Stimulated activated CD4-positive, alpha-beta T cell treated with anti-CD3 and anti-CD28 coated beads, Interleukin-12 subunit alpha, Interleukin-12 subunit beta, amount 100 ng/mL, for 4 hours (primary cell): ENCODE measurements at places on chromosomes 12 and 14.

DNA sequence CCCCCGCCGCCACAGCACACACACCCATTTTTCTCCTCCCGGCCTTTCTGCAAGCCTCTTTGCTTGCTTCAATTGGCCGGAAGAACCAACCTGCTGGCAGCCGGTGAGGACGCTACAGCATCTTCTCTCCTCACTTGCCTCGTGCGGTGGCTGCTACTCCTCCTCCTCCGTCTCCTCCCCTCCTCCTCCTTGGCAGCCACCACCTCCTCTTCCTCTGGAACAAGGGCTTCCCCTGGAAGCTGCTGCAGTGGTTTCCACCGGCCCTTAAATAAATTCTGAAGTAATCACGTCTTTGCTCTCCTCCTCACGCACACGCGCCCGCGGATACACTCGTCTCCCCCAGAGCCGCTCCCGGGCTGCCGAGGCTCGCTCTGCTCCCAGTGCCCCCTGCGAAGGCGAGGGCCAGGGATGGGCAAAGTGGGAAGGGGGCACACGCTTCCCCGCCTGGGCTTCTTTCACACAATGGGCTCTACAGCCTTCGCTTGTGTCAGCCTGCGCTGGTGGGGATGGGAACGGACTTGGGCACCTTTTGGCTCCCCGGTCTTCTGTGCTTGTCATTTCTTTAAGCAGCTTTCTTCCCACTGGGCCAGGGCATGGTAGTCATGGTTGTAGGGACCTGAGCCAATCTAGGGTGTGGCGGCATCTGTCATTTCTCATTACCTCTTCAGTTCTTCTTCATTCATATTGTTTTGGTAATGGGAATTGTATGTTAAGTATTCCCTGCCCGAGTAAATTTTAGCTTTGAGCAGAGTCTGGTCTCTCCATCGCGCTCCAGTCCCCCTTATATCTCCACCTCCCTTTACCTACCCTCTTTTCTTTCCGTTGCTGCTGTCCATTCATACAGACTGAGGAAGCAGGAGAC lies at the start of gene PPFIA2:
PPFIA2 (minus strand) TSS at position 161 of the 862 bp plus-strand sequence.
- DNase-seq: peak; percentile 0

DNA sequence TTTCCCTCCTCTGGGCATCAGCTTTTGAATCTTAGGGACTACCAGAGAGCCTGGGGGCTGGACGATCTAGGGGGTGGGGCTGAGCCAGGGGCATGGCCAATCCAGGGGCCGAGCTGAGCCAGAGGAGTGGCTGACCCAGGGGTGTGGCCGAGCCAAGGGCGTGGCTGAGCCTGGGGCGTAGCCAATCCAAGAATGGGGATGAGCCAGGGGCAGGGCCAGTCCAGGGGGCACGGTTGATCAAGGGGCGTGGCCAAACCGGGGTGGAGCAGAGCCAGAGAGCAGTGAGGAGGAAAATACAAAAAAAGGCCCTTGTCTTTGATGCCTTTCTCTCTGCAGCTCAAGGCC lies 219.3 kb upstream of the NOS1 start:
- DNase-seq: no peak

GRCh38 chr12:7096006-7096932 lies 4.0 kb upstream of the C1R start:
- DNase-seq: no peak

DNA sequence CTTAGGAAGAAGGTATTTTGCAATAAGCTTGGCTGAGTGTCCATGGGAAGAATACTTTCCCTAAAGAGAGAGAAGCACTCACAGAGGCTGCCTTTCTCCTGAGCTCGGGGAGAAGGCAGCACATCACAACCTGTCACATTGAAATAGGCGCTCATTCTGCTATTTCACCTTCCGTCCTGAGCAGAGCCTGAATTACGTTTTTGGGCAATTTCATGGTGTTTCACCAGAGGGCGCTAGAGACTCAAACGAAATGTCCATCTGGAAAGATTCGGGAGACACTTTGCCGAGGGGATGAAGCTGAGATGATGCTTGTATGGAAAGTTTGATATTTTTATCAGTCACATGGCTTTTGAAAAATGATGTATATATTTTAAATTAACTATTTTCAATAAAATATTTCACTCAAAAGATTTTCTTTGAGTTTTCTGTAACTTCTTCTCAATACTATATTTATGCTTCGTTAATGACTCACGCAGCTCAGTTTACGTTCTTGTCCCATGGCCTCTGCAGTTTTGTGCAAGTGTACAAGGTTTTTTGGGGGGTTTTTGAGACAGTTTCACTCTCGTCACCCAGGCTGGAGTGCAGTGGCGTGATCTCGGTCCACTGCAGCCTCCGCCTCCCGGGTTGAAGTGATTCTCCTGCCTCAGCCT lies 17.4 kb upstream of the B4GALNT3 start:
- DNase-seq: no peak

GRCh38 chr12:23813206-23813605 lies 136.3 kb downstream of the SOX5 start:
- DNase-seq: no peak

GRCh38 chr12:92721130-92721529 lies 18.3 kb downstream of the PLEKHG7 start:
- no peak for DNase-seq

DNA sequence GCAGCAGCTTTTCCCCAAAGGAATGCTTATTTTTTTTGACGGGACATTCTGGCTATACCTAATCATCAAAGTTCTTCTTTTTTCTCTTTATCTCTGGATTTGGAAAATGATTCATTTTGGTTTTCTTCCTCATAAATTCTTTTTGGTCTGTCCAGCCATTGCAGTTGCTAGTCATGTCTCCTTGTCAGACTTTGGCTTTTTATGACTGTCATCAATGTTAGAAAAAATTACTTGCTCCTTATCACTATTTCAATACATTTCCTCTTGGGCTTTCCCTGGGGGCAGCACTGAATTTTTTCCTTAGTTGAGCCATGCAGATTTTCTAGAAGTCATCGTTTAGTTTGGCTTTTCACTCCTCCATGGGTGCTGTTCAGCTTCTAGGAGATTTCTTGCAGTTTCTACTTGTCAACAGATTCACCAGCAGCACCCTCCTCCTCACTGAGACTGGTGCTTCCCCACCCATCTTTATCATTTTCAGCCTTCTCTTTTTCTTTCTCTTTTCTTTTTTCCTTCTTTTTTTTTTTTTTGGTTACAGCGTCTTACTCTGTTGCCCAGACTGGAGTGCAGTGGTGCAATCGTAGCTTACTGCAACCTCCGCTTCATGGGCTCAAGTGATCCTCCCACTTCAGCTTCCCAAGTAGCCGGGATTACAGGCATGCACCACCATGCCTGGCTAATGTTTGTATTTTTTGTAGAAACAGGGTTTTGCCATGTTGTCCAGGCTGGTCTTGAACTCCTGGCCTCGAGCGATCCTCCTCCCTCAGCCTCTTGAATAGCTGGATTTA lies 5.2 kb downstream of the ADIPOR2 start:
- DNase-seq: no peak

- no peak for DNase-seq
These were observed 1096.3 kb downstream of the GALC start for GRCh38 chr14:86896701-86897100.

GRCh38 chr12:15811214-15812127 lies 22.3 kb upstream of the EPS8 start:
- DNase-seq: no peak

- DNase-seq: no peak
These were observed 75.6 kb upstream of the USP44 start for GRCh38 chr12:95626854-95627253.

DNA sequence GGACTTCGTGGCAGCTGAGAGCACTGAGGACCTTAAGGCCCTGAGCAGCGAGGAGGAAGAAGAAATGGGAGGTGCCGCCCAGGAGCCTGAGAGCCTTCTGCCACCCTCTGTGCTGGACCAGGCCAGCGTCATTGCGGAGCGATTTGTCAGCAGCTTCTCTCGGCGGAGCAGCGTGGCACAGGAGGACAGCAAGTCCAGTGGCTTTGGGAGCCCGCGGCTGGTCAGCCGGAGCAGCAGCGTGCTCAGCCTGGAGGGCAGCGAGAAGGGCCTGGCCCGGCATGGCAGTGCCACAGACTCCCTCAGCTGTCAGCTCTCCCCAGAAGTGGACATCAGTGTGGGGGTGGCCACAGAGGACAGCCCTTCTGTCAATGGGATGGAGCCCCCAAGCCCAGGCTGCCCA lies 37.0 kb downstream of the PLEKHG3 start:
- DNase-seq: no peak

DNA sequence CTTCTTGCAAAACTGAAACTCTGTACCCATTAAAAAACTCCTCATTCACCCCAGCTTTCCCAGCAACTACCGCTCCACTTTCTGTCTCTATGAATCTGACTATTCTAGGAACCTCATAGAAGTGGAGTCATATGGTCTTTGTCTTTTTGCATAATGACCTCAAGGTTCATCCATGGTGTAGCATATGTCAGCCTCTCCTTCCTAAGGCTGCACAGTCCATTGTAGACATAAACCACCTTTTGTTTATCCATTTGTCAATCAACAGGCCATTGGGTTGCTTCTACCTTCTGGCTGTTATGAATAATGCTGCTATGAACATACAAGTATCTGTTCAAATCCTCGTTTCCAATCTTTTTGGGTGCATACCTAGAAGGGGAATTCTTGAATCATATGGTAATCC lies 21.1 kb downstream of the NT5DC3 start:
- DNase-seq: no peak

- DNase-seq: no peak
These were observed 89.5 kb downstream of the RFLNA start for GRCh38 chr12:124384299-124384894.

GRCh38 chr12:117047810-117048584 lies 51.2 kb downstream of the TESC start:
- DNase-seq: no peak

DNA sequence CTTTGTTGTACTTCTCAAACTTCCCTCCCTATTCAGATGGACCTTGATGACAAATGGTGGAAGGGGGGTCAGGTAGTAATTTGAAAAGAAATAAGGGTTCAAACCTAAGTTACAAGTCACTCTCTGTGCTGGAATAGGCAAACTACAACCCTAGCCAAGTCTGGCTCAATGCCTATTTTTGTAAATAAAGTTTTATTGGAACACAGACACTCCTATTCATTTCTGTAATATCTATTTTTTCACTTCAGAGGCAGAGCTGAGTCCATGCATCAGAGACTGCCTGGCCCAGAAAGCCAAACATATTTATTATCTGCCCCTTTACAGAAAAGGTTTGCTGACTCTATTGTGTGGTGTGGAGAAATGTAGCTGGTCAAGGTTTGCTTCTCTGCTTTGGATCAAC lies 78.4 kb upstream of the RIN3 start:
- DNase-seq: no peak

DNA sequence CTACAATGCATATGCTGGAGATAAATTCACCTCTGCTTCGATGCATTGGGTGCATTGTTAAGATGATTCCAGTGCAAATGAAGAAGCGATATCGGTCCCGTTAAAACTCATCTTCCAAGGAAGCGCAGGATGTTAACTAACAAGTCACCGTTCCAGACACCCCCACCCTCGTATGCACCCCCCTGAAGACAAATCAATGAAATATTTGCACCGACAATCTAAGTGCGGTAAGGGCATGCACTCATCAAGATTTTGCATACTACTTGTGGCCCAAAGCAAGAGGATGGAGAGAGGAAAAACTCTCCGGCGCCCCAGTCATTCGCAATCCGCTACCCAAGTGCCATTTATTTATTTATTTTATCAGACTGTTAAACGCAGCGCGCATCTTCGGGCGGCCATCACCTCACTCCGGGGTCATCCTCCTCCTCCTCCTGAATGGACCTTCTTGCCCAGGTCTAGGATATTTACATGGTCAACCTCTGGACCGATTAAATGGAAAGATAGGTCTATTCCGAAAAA lies 1.2 kb downstream of the NOVA1 start:
- DNase-seq: no peak

DNA sequence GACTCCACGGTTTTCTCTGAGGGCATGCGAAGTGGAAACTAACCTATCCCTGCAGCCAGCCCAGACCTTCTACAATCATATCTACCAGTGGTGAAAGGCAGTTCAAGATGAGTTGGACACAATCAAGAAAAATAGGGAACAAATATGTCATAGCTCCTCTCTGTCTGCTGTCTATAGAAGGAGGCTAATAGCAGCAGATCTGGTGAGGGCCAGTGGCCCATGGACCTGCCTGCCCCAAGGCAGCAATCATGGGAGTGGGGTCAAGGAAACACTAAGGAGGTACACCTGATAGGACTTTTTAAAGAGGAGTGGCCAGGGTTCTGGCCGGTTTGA lies 149.5 kb downstream of the PRKCH start:
- no peak for DNase-seq

DNA sequence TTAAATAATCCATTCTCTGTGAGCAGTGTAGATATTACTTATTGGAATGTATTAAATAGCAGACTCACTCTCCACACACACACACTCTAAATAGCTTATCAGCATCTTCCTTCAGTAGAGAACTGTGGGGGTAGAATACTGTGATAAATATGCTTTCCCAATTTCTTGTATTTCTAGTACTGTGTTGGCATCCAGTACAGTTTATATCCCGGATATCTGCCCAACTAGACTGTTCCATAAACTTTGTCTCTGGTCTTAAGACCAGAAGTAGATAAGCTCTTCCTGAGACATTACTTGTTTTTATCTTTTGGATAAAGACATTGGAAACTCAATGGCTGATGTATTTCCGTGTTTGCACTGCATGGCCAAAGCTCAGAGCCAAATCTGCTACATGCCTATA lies 136.2 kb upstream of the PDZRN4 start:
- no peak for DNase-seq

- no peak for DNase-seq
These were observed 150.7 kb upstream of the C14orf180 start for GRCh38 chr14:104428860-104429259.

- no peak for DNase-seq
These were observed 28.8 kb downstream of the VPS37B start for GRCh38 chr12:122866950-122867607.

DNA sequence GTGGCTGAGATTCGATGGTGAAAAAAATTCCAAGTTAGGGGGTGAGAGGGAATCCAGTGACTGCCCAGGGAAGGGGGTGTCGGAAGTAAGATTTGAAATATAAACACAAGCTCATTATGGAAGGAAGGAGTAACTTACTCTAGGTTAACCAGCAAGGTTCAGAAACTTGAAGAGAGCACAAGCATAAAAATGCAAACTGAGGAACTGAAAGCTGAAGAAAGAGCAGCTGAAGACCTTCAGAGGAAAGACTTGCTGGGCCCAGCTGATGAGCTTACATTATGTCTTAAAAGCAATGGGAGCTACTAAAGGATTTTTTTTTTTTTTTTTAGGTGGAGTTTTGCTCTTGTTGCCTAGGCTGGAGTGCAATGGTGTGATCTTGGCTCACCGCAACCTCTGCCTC lies 189.7 kb upstream of the GRIN2B start:
- DNase-seq: no peak

DNA sequence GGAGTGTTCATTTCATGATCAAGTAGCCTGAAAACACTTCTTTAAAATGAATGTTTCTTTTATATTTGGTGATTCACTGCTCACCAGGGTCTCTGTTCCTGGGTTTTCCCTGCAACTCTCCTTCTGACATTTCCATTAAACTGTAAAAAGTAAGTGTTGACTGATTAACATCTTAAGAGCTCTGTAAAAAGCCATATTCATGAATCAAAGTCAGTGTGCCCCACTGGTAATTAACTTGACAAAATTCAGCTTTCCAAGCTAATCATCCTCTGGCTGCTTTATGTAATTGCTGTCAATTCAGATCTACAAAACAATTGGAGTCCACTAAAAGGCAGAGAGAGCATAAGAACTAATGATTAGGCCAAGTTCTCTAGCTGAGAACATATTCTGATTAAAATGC lies 41.6 kb downstream of the CNTN1 start:
- no peak for DNase-seq
